Activated CD4-positive, CD25-positive, alpha-beta regulatory T cell (primary cell): ENCODE measurements at places on chromosomes 6 and 20.

DNA sequence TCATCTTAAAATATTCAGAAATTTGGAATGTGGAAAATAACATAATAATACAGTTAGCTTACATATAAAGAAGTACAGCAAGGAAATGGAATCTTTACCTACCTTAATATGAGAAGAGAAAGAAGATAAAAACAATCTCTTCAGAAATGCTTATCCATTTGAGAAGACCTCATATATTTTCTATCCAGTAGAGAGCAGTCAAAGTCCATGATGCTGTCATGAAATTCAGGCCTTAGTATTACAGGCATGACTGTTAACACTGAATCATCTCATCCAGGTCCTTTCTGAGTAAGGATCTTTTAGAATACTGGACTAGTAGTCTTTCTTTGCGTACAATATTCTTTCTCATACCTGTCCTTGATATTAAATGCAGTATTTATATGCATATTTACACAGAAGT lies 713.4 kb downstream of the CD109 start:
- no peak for DNase-seq

GRCh38 chr6:129141499-129141898 lies 258.6 kb downstream of the LAMA2 start:
- DNase-seq, result no peak

GRCh38 chr6:29702519-29703103 lies 20.6 kb upstream of the HLA-F start:
- DNase-seq, result peak; percentile 79

GRCh38 chr6:56716229-56716628 lies 73.5 kb upstream of the DST start:
- DNase-seq, result no peak

DNA sequence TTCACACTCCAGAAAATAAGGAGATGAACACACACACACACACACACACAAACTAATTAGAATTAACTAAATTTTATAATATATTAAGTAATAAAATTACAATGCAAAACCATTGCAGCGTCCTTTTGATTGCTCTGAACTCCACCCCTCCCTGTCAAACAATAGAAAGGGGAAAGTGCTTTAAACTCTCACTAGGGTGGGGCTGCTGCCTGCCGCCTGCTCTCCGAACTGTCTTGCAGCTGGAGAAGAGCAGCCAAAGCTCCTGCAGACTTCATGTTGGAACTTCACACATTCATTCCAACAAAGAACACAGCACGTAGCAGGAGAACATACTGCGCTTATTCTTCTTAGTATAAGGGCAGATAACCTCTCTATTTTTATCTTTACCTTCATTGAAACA lies 83.2 kb downstream of the GCLC start:
- no peak for DNase-seq

GRCh38 chr20:51749674-51750036 lies 18.5 kb downstream of the ATP9A start:
- DNase-seq, result no peak

- no peak for DNase-seq
Observed at GRCh38 chr6:109093732-109094415, 772 bp downstream of the SESN1 start.

DNA sequence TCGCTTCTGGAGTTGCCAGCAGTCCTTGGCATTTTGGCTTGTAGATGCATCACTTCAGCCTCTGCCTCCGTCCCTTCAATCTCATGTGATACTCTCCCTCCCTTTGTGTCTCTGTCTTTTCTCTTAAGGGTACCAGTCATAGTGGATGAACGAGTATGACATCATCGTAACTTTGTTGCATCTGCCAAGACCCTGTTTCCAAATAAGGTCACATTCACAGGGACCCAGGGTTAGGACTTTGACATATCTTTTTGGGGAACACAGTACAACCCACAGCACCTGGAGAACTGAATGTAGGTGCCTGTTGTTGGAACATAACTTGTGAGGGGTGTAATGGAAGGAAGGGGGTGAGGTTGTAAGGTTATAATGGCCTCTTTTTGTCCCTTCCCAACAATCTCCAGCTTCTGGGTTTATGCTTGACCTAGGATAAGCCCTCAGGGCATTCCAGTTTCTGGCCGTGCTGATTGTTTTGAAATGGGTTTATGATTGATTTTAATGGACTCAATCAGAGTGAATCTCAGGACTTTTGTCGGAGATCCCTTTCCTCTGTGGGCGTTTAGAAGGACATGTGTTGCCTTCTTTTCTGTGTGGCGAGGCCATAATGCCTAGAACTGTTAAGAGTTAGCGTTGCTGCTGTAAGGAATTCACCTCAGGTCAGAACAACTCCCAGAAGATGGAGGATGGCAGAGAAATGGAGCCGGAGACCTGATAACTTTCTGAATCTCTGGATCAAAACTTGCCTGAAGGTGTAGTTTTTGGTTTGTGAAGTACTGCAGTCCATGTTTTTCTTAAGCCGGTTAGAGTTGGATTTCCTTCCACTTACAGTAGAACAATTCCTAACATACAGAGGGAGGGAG lies 9.2 kb downstream of the ATRN start:
- DNase-seq, result no peak

DNA sequence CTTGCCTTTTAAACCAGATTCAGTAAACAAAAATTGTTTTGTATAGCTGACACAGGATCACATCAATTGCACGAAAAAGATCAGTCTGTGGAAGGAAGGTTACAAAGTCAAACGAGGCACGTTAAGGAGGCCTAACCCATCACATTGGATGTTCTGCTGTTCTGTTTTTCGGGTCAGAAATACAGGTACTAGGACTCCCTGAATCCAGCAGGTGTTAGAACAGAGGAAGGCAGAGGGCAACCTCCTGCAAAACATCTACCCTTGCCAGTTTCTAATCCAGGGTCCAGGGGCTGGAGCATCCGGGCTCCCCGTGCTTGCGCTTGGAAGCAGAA lies 64.6 kb downstream of the PLG start:
- DNase-seq, result no peak

DNA sequence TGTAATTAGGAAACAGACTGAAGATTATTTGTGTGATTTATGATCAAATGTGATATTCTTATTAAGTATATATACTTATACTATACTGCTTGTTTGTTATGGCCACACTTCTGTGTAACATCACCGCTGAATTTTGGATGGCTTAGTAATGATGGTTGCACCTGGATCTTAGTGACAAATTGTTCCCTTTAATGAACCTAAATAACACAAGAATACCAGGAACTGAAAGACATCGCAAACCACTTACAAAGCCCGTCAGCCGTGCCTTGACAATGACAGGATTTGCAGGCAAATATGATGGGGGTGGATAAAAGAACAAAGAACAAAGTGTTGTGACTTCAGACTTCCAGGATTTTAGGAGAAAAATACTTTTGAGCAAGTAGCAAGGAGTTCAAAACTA lies 67.1 kb downstream of the LAMP5 start:
- no peak for DNase-seq

- no peak for DNase-seq
Observed at GRCh38 chr6:70282919-70283461, 19.9 kb downstream of the COL9A1 start.

DNA sequence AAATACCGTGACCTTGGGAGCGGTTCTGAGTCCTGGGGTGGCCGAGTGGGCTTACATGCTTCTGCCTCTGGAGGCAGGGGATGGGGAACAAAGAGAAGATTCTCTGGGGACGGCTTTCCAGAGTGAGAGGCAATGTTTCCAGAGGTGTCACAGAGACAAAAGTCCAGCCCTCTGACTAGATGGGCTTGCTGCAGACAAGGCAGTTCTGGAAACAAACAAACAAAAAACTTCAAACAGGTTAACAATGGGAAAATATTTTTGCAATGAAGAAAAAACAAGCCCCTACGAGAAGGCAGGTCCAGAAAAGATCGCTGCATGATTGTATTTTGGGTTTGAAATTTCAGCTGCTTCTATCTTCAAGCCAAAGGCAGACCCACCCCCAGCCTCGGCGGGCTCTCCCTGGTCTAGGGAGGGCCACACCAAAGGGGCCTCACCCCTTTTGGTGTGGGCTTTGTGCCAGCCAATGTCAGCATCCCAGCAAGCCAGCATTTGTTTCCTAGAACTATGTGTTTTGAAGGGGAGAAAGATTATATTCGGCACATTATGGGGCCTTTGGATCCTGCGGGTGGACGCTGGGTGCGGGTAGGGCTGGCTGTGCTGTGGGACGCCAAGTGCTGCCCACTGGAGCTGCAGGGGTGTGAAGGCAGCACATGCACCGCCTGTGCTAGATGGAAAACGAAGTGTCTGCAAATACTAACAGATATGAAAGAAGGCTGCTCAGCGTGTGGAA lies 42.9 kb downstream of the RIOK1 start:
- DNase-seq, result no peak

- DNase-seq, result no peak
Observed at GRCh38 chr6:90375681-90376439, 79.2 kb upstream of the BACH2 start.

DNA sequence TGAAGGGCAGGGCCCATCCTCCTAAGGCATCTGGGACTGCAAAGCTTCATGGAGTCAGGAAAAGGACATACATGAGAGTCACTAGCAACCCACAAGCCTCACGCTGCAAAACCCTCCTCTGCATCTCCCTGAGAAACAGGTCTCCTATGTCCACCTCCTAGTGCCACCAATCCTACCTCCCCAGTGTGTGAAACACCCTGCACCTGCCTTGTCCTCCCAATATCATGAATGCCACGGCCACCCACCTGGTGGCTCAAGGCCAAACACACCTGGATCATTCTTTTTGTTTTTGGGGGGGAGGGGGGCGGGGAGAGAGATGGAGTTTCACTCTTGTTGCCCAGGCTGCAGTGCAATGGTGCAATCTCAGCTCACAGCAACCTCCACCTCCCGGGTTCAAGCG lies 90.5 kb downstream of the ZMYND8 start:
- no peak for DNase-seq
